Fibroblast of skin of left biceps (primary cell): ENCODE measurements at places on chromosomes 1 and 21.

DNA sequence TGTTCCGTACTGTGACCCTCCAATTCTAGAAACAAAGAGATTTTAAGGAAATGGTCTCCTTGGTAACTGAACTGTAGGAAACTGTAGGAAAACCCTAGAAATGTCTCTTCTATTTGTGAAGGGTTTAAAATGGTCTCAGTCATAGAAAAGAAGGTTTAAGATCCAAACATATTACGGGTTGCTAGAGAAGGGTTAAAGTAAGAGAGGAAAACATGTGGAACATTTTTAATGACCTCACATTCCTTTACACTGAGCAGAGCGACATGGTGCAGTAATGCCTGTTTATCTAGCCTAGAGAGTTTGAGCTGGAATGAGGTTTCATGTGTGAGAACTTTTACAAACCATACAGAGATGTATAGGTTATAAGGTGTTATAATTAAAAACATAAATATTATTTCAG, 36.9 kb upstream of the C1orf105 start:
- peak; percentile 60 for DNase-seq

- no peak for DNase-seq
Observed at GRCh38 chr1:167820684-167821355, 93.1 kb downstream of the ADCY10 start.

- no peak for DNase-seq
Observed at GRCh38 chr1:233971753-233972152, 67.3 kb downstream of the SLC35F3 start.

DNA sequence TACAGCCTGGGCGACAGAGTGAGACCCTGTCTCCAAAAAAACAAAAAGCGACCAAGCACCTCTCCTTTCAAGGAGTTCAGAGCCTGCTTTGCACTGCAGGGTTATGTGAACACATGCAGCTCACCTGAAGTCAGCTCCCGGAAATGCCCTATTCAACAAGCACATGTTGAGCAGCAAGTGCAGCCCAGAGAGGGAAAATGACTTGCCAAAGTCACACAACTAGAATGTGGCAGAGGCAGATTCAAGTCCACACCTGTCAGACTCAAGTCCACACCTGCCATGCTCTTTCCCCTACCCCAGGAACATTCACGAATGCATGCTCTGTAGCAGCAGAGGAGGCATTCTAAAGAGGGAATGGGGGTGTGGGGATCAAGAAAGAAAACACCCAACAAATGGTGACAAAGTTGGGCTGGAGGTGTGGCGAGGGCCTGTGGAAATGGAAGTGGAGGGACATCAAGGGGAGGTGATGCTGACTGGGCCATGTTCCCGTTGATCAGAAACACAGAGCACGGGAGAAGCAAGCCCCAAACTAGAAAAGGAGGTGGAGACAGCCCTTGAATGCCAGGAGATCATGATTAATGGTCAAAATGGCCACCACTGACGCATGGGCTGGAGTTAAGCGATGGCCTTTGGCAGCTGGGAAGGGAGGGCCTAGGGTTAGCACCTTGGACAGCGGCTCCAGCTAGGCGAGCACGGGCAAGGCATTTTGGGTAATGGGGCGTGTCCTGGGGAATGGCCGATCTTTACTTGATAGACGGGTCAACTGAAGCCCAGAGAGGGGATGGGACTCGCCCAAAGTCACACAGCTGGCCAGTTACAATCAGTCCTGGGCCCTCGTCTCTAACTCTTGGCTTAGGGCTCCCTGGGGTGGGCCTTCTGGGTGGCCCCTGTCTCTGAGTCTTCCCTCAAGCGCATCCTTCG, 21.5 kb downstream of the RAP1GAP start:
- no peak for DNase-seq

GRCh38 chr1:92291372-92291999, 7.3 kb downstream of the GLMN start:
- peak; percentile 21 for DNase-seq

DNA sequence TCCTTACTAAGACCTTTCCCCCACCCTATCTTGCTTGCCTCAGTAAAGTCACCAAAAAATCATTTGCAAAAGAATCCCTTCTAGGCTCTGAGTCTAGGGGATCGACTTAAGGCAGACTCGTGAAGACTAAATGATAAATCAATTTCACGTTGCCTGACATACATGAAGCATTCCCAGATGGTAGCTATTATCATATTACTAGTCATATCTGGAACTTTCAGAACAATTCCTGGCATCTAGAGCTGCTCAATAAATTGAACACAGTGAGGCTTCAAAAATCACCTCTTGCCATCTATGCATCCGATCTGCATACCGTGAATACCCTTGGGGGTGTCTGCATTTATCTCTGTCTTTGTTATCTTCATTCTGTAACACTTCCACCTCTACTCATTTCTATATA, 49.6 kb upstream of the DAB1 start:
- peak; percentile 63 for DNase-seq

DNA sequence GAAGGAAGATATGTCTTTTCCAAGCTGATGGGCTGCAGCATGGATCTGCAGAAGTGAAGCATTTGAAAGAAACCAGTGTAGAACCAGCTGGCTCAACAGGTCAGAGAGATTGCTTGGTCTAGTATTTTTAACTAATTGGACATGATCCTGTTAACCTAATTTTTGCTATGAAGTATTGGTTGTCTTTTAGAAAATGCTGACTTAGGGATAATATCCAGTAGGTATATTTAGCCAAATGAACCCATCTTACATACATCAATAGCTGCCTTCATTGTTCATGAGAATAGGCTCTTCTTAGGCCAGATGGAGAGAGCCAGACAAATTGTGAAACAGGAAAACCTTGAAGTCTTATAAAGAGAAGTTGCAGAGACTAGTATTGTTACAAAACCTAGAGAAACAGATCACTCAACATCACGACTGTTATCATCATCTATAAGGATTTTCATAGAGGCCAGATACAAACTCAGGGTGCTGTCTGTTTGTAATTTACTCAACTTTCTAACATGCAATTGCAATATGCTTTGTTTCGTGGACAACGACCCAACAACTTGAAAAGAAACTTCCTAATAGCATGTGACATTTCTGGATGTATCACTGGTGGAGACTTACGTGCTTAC, 148.2 kb downstream of the DISC1 start:
- no peak for DNase-seq

- DNase-seq = no peak
Observed at GRCh38 chr1:67983867-67984266, 66.6 kb downstream of the DIRAS3 start.

DNA sequence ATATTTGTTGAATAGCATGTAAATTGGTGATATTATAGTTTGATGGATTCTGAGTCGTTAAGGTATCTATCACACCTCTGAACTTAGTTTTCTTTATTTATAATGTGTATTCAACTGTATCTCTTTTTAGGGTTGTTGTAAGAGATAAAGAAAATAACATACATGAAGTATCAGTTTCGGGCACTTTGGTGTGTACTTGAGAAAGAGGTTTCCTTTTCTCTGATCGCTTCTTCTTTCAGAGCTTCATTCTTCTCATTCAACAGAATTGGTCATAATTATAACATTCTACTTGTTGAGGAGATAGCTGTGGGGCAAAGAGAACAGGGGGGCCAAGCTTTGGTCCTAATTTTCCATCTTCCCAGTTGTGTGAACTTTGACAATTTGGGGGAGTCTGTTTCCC, 508.0 kb downstream of the PLPP3 start:
- no peak for DNase-seq

- no peak for DNase-seq
Observed at GRCh38 chr1:25554886-25555752, 11.7 kb downstream of the LDLRAP1 start.

DNA sequence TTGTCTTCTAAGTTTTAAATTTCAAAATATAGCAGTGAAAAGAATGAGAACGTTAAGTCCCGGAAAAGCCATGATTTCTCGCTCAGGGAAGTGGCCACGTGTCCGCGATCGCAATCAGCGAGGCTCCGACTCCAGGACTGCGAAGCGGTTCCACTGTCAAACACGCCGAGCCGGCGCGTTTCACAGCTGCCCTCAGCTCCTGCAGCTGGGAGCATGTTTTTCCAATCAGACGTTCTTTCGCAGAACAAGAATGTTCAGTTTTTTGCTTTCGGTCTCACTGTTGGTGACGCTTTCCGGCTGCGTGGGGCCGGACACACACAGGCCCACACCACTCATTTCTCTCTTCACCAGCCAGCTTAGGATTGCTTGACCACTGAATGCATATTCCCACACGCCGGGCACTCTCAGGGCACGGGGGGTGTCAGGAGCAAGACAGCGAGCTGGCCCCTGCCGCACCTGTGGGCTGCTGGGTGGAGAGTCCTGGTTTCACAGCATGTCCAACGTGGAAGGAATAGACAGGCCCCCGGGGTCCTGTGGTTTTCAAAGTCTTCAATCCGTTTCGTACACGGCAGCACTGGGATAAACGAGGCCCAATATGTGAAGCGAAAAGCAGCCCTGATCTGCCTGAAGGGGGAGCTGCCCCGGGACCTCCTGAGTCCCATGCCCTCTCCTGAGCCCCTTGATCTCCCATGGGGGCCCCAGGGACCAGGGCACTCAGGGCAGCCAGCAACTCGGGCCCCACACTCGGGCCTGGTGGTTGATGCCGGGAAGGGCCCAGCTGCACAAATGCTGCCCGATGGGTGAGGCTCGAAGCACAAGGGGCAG, 47.3 kb upstream of the COL18A1 start:
- no peak for DNase-seq
